ENCODE measurements at places on chromosomes 16 and 17.

GRCh38 chr17:67421869-67422273, 44.8 kb downstream of the PITPNC1 start:
- peak; percentile 89 for DNase-seq

DNA sequence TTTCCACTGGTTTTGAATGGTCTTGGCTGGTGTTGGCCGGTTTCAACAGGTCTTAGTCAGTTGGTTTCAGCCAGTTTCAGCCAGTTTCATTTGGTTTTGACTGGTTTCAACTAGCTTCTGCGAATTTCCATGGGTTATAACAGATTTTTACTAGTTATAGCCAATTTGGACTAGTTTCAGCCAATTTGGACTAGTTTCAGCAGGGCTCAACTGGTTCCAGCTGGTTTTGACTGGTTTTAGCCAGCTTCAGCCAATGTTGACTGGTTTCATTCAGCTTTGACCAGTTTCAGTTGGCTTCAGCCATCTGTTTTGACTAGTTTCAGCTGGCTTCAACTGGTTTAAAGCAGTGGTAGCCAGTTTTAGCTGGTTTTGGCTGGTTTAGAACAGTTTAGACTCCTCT, 432.6 kb downstream of the UTP18 start:
- no peak for DNase-seq

GRCh38 chr16:57091975-57092785, at the start of gene CPNE2:
TSS of gene CPNE2 (plus strand) at chr16:57092583. CDS start at chr16:57110743, 18,160 bp downstream.
- DNase-seq = no peak

DNA sequence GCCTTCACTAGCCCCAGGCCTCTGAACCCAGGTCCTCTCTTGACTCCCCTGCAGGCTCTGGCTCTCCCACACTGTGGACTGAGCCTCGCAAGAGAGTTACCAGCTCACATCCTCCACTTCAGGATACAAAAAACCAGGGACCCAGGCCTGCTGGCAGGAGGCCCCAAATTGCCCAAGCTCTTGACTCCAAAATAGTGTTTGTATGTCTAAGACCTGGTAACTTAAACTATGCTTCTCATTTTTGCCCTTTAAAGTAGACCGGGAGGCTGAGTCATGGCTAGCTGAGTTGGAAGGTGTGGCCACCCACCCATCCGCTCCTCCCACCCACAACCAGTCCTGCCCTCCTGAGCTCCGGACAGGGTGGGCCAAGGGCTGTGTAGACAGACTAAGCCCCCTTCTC, 250.0 kb downstream of the SOX9 start:
- DNase-seq = no peak

GRCh38 chr16:5841974-5842373, 744.4 kb upstream of the EEF2KMT start:
- no peak for DNase-seq

GRCh38 chr16:15950161-15950854, 892 bp downstream of the ABCC1 start:
- DNase-seq = no peak

- DNase-seq = no peak
These were observed 5.0 kb upstream of the CYBA start for GRCh38 chr16:88655733-88656281.

All from HFF-Myc (cell line).